ENCODE measurements at places on chromosomes 2 and 18.
A peak's percentile ranks its signal among the peaks of the same experiment; 100 is the strongest.

- no peak for DNase-seq
- no peaks in the 10 kb centered on the region for H3K4me1 ChIP-seq
- H3K36me3 ChIP-seq = no peaks in the 10 kb centered on the region
Measured at GRCh38 chr18:66795051-66795450, 191.2 kb upstream of the CDH19 start.

GRCh38 chr2:40034198-40034597, 255.1 kb upstream of the THUMPD2 start:
- no peaks in the 10 kb centered on the region for H3K36me3 ChIP-seq
- H3K4me3 ChIP-seq = no peak overlapping the region
- no peaks in the 10 kb centered on the region for H3K27me3 ChIP-seq
- H3K27ac ChIP-seq = no peak overlapping the region
- no peak for DNase-seq

DNA sequence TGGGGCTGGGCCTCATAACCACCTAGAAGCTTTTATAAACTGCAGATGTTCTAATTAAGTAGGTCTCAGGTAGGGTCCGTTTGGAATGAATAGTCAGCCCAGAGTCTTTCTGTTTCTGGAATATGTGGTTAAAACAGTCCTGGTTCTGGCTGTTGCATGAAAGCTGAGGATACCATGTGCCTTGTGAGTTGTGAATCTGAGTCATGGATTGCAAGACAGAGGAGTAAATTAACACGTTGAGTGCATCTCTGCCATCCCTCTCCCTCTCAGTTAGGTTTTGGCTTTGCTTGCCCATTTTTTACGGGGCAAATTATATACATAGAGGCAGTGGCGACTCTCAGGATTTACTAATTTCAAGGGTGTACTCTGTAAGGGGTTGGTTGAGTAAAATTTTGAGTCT, 59.1 kb downstream of the NCK2 start:
- DNase-seq = no peak
- H3K4me1 ChIP-seq = peaks cover 96% of the 10 kb centered on the region
- H3K27me3 ChIP-seq = no peaks in the 10 kb centered on the region
- peak overlapping the region; percentile 98 for H3K27ac ChIP-seq
- H3K36me3 ChIP-seq = peaks cover 17% of the 10 kb centered on the region

DNA sequence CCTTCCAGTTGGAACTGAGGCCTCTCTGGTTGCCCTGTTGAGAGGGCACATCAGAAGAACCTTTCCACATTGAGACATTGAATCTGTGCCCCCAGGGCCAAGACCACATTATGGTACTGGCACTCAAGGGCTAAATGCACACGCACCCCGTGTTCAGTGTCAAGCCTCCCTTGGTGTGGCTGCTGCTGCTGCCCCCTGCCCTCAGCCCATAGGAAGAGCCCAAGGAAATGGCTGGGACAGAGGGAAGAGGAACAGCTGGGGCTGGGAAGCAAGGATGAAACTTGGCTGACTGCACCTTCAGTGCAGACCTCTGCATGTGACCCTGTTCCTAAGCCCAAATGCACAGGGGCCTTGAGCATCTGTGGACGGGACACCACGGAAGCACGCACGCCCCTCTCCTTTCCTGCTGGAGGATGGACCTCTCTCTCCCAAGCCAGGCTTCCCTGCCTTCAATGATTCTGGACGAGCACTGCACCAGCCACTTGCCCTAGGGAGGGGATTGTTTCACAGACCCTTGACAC, 40.2 kb downstream of the NIFK start:
- no peak overlapping the region for H3K4me3 ChIP-seq
- DNase-seq = no peak
- no peaks in the 10 kb centered on the region for H3K27me3 ChIP-seq
- no peaks in the 10 kb centered on the region for H3K36me3 ChIP-seq
- H3K4me1 ChIP-seq = peaks cover 32% of the 10 kb centered on the region

DNA sequence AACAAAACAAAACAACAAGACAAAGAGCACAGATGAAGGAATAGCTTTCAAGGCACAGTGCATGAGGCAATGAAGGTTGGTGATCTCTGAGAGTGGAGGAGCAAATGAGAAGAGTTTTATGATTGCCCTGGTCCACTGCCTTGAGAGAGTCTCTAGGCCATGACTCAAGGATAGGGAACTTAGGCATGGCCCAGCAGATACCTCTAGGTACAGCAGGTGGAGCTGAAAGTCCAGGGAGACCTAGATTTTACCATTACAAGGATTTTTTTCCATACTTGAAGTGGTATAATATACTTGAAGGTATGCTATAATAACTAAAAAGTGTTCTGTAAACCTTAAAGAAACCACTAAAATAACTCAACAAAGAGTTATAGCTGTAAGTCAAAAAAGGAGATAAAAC, 239.5 kb upstream of the KLHL29 start:
- no peak overlapping the region for H3K4me3 ChIP-seq
- H3K4me1 ChIP-seq = no peaks in the 10 kb centered on the region
- no peak for DNase-seq
- peaks cover 5% of the 10 kb centered on the region for H3K27me3 ChIP-seq
- no peaks in the 10 kb centered on the region for H3K36me3 ChIP-seq

GRCh38 chr2:236541008-236541562, 28.5 kb upstream of the ACKR3 start:
- H3K4me1 ChIP-seq = peaks cover 83% of the 10 kb centered on the region
- peak overlapping the region; percentile 95 for H3K27ac ChIP-seq
- no peak overlapping the region for H3K4me3 ChIP-seq
- no peaks in the 10 kb centered on the region for H3K27me3 ChIP-seq

DNA sequence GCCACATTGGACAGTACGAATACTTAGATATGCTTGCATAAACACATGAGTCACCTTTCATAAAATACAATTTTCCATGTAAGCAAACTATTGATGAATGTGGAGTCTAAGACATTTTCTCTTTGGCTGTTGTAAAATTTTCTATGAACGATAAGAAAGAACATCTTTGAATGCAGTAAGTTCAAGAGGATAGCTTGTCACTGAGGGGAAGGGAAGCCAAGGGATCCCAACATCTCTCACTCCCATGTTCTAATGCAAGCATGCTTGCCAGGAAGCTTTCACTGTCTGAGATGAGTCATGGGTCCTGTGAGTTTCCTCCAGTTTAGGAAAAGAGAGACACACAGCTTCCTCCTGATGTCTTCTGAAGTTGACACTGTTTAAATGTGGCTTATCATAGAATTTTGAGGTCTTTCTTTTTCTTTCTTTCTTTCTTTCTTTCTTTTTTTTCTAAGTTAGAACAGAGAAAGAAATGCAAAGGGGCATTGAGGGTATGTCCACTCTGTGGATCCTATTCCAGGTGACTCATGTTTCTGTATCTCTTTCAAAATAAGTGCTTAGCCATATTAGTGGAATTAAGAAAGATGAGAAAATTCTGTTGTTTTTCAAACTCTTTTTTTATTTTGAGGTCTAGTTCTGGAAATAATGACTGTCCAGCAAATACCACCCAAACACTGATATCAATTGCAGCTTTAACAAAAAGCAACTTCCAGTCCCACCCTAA, 146.6 kb downstream of the RDH14 start:
- peaks cover 11% of the 10 kb centered on the region for H3K27me3 ChIP-seq
- H3K36me3 ChIP-seq = no peaks in the 10 kb centered on the region
- DNase-seq = no peak
- no peaks in the 10 kb centered on the region for H3K4me1 ChIP-seq
- H3K27ac ChIP-seq = no peak overlapping the region

DNA sequence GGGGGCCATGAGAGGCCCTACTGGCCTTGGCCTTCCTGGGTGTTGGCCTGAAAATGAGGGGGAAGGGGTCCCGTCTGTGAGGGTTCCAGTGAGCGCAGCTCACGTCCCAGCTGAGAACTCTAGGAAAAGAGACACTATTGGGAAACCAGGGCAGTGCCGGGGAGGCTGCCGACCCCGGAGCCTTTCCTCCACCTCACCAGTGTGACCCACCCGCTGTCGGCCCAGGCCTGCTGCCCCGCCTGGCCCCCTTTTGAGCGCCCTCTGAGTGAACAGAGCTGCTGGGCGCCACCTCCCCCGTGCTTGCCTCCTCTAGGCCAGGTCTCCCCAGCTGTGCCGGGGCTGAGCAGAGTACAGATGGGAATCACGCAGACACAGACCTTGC, 17.5 kb upstream of the ARHGEF4 start:
- H3K27ac ChIP-seq = no peak overlapping the region
- H3K4me1 ChIP-seq = peaks cover 3% of the 10 kb centered on the region
- no peak overlapping the region for H3K4me3 ChIP-seq
- DNase-seq = no peak

GRCh38 chr2:42103829-42104228, 56.0 kb downstream of the PKDCC start:
- no peaks in the 10 kb centered on the region for H3K27me3 ChIP-seq
- no peak for DNase-seq
- peaks cover 2% of the 10 kb centered on the region for H3K36me3 ChIP-seq
- no peak overlapping the region for H3K4me3 ChIP-seq
- peaks cover 53% of the 10 kb centered on the region for H3K4me1 ChIP-seq
- H3K27ac ChIP-seq = no peak overlapping the region

DNA sequence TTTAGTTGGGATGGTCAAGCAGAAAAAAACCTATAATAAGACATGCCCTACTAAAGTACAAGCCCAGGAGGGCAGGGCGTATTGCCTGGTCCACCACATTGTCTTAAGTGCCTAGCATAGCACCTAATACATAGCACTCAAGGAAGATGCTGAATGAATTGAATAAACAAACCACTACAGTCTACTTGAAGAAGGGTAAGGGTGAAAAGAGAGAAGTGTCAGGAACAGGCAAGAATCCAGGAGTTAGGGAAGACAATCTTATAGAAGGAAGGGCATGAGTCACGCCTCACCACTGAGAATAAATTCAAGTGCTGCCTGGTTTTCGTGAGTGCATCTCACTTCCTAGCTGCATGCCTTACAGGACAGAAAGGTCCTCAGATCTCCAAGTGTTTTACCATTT, 13.9 kb downstream of the SLC19A3 start:
- H3K27ac ChIP-seq = no peak overlapping the region
- DNase-seq = no peak
- H3K27me3 ChIP-seq = peaks cover 21% of the 10 kb centered on the region
- no peak overlapping the region for H3K4me3 ChIP-seq
- no peaks in the 10 kb centered on the region for H3K4me1 ChIP-seq
- no peaks in the 10 kb centered on the region for H3K36me3 ChIP-seq

- no peak overlapping the region for H3K4me3 ChIP-seq
- DNase-seq = no peak
- peaks cover 3% of the 10 kb centered on the region for H3K4me1 ChIP-seq
- H3K27ac ChIP-seq = no peak overlapping the region
Measured at GRCh38 chr2:3348767-3349166, 28.9 kb downstream of the EIPR1 start.

GRCh38 chr2:238920053-238920452, 72.2 kb downstream of the TWIST2 start:
- no peaks in the 10 kb centered on the region for H3K36me3 ChIP-seq
- DNase-seq = no peak
- H3K27me3 ChIP-seq = peaks cover 25% of the 10 kb centered on the region
- H3K4me3 ChIP-seq = no peak overlapping the region

DNA sequence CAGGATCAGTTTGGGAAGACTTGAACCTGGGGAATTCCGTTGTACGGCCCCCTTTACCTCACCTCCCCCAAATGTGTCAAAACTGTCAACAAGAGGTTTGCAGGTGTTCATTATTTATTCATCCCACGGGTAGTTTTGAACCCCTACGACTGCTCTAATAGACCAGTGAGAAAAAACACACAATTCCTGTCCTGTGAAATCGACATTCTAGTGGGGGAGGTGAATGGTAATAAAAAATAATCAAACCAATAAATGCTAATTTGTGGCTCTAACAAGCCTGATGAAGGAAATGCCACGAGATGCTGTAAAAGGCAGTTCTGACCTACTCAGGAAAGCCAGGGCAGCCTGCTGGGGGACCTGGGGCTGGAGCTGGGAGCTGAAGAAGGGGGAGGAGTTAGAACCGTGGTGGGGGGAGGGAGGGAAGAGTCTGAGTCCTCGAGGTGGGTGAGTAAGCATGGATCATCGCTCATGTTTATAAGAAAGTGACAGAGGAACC, 463 bp upstream of the DNAJB2 start:
- DNase-seq = no peak
- peaks cover 36% of the 10 kb centered on the region for H3K36me3 ChIP-seq
- peak overlapping the region; percentile 99 for H3K27ac ChIP-seq
- no peaks in the 10 kb centered on the region for H3K27me3 ChIP-seq

DNA sequence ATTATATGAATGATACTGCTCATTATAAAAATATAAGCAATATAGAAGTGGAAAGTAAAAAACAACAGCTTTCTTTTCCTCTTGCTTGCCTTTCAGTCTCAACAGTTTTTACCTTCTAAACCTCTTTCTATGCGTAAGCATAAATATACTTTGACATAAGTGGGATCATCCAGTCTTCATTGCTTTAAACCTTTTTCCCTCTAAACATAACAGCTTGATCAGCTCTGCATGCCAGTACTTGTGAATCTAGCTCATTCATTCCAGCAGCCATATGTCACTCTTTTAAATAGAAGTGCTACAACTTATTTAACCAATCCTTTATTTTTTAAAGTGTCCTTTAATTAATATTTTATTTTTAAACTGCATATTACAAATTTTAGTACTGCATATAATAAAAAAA, 88.1 kb downstream of the TTC27 start:
- peaks cover 51% of the 10 kb centered on the region for H3K36me3 ChIP-seq
- no peak overlapping the region for H3K27ac ChIP-seq
- peaks cover 18% of the 10 kb centered on the region for H3K4me1 ChIP-seq
- H3K4me3 ChIP-seq = no peak overlapping the region
- no peaks in the 10 kb centered on the region for H3K27me3 ChIP-seq
- no peak for DNase-seq

DNA sequence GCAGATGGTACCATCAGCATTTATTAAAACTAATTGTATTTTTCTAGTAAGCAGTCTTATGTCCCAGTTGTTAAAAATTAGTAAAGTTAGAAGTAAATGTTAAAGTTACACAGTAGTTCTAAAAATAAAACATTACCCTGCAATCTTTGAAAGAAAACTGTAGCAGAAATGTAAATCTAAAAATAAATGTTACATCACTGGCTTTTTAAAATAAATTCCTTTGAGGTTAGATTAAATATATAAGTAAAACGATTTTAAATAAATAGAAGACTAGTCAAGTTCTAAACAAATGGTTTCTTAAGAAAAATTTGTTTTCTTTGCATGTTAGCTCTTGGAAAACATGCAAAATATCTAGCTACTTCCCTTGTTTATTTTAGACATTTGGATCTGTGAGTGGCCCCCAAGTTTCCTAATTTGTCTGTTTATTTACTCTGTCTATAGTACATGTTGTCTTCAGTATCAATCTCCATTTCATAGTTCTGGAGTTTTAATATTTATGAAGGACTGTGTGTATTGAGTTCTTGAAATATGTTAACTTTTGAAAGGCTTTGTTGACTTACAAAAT, 58.2 kb downstream of the GLS start:
- no peak overlapping the region for H3K4me3 ChIP-seq
- peaks cover 2% of the 10 kb centered on the region for H3K4me1 ChIP-seq
- H3K27me3 ChIP-seq = no peaks in the 10 kb centered on the region
- H3K27ac ChIP-seq = no peak overlapping the region
- H3K36me3 ChIP-seq = no peaks in the 10 kb centered on the region

- H3K27ac ChIP-seq = no peak overlapping the region
- H3K4me1 ChIP-seq = no peaks in the 10 kb centered on the region
- H3K4me3 ChIP-seq = no peak overlapping the region
- peaks cover 4% of the 10 kb centered on the region for H3K27me3 ChIP-seq
Measured at GRCh38 chr2:165348441-165348840, 109.2 kb downstream of the SCN2A start.
